Mucosa of descending colon (tissue), 3 donors: ENCODE measurements at places on chromosomes 4 and X.

DNA sequence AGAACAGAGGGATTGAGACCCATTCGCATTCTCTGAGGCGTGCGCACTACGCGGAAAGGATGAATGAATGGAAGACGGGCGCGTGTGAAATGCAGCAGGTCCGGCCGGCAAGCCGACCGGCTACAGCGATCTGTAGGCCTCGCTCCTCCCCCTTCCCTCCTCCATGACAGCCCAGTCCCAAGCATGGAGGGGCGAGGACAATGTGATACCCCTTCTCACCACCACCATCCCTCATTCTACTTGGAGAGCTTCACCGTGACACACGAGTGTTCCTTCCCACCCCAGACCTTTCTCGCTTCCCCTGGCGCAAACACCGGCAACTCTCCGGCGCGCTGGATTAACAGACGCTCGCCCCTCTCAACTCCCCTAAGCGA, 815 bp downstream of the EIF4E start:
- DNase-seq = peak; percentile 81

DNA sequence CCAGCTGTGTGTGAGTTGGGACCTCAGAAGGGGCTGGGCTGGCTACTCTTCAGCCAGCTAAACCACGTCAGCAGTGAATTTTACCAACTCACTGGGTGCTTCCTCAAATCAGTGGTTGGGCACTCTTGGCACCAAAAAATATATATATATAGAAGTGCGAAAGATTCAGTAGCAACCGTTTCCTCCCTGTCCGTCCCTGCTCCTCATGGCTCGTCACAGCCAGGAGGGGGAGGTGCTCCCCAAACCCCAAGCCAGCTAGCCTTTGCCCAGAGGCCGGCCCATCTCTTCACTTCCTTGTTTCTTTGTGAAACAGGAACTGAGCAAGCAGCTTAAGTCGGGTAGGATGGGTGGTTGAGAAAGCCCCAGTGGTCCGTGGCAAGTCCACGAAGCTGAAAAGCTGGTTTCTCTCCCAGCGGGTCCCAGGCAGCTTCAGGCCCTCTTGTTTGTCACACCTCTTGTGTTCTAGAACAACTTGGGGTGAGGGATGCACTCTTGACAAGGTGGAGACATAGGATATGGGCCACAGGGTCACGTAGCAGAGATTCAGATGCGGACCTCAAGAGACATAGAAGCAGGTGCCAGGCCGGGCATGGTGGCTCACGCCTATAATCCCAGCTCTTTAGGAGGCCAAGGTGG, 6.8 kb upstream of the SASH3 start:
- DNase-seq = peak; percentile 79

- peak; percentile 4 for DNase-seq
These were observed 25.1 kb downstream of the ARL13A start for GRCh38 chrX:100994352-100995281.

DNA sequence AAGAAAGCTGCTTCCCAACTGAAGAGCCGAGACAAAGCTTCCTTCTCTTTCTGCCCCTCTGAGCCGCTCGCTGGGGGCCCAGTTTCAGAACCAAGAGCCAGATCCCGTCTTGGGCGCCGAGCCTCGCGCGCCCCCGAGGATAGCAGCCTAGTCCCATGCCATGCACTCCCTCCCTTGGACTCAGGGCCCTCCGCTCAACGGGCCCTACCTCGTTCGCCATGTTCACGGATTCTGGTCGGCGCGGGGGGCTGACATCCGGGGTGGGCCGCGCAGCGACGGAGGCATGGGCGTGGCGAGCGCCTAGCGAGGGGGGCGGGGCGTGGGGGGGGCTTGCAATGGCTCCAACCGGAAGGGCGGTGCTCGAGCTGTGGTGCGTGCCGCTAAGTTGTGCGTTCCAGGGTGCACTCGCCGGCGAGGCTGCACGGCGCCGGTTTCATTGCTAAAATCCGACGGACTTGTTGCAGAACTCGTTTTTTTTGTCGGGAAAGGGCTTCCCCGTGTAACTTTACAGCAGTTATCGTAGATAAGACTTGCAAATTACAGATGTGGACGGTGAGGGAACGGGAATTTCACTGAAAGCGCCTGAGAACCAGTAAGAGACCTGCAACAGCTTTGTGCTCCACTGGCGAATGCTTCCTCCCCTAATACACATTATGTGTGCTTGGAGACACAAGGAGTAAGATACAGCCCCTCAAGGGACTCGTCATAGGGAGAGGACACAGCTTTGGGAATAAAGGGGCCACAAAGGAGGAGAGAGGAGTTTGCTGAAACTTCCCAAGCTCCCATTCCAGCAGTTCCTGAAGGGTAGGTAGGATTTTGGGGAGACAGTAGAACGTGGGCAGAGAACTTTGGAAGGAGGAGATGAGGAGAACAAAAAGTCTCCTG, at the start of gene ADH5:
Gene ADH5, minus strand, starts transcription at position 308 of the 885 bp plus-strand sequence. Its CDS starts 88 bp downstream, at position 220.
- DNase-seq = peak; percentile 93

- no peak for DNase-seq
These were observed 8.5 kb downstream of the RAB9B start for GRCh38 chrX:103823591-103823990.

GRCh38 chr4:40212674-40213527, 16.1 kb downstream of the RHOH start:
- DNase-seq = no peak

DNA sequence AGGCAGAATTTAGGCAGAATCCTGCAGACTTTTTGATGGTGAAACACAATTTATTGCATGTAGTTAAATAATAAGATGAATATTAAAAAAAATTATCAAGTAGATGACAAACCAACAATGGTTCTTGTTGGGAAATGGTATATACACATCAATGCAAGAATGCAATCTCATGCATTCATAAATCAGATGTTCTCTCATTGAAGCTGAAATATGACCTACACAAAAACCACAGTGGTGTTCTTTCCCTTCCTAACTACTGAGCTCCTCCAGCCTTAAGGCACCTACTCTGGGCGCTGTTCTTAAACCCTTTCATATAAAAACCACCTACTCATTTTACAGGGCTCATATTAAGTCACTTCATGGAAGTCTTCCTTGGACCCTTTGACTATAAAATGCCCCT, 64.1 kb downstream of the ANTXR2 start:
- DNase-seq = no peak

GRCh38 chrX:44105228-44105913, 132.2 kb upstream of the NDP start:
- DNase-seq = no peak

GRCh38 chr4:183493246-183493645, 11.6 kb upstream of the ING2 start:
- DNase-seq = no peak

- no peak for DNase-seq
These were observed 92.3 kb downstream of the SPRY1 start for GRCh38 chr4:123488916-123489315.

GRCh38 chr4:75723163-75724065, 963 bp upstream of the USO1 start:
- no peak for DNase-seq
